Fibroblast of skin of right biceps (primary cell): ENCODE measurements at places on chromosomes 6 and 20.

- peak; percentile 51 for DNase-seq
Measured at GRCh38 chr6:4270776-4271175, 135.4 kb upstream of the ECI2 start.

GRCh38 chr6:63975699-63976098 is 340.1 kb downstream of the PHF3 start:
- DNase-seq, result no peak

- DNase-seq, result peak; percentile 30
Measured at GRCh38 chr20:46704714-46705377, 4.6 kb upstream of the SLC2A10 start.

- DNase-seq, result no peak
Measured at GRCh38 chr6:109290143-109290931, 91.9 kb downstream of the CD164 start.

GRCh38 chr6:313087-313486 is 20.8 kb downstream of the DUSP22 start:
- no peak for DNase-seq

DNA sequence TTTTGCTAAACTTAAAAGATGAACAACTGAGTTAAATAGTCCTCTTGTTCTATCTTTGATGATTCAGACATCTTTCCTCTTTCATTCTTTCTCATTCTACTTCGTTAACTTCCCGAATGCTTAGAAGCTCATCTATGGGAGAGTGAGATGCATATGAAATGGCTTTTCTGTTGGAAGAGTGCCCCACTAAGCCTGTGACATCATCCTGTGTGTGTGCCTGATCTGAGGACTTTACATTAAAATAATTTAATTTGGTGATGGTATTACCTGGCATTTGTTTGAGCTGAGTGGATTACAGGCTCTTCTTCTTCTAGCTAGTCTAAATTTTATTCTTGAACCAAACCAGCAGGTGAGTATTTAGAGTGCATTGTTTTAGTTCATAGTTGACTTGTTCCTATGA is 626.5 kb downstream of the QKI start:
- DNase-seq, result no peak

GRCh38 chr6:40112350-40112749 is 178.1 kb upstream of the MOCS1 start:
- no peak for DNase-seq

- DNase-seq, result no peak
Measured at GRCh38 chr20:53808733-53809132, 215.1 kb upstream of the ZNF217 start.

- DNase-seq, result no peak
Measured at GRCh38 chr20:10076126-10077080, 41.6 kb downstream of the ANKEF1 start.

GRCh38 chr6:79776076-79776475 is 144.9 kb downstream of the SH3BGRL2 start:
- no peak for DNase-seq
